Activated CD8-positive, alpha-beta T cell treated with anti-CD3 and anti-CD28 coated beads, Interleukin-2, amount 10 ng/mL, durations not matched to agents 7 days and 5 days (primary cell): ENCODE measurements at places on chromosomes 2 and 18.

DNA sequence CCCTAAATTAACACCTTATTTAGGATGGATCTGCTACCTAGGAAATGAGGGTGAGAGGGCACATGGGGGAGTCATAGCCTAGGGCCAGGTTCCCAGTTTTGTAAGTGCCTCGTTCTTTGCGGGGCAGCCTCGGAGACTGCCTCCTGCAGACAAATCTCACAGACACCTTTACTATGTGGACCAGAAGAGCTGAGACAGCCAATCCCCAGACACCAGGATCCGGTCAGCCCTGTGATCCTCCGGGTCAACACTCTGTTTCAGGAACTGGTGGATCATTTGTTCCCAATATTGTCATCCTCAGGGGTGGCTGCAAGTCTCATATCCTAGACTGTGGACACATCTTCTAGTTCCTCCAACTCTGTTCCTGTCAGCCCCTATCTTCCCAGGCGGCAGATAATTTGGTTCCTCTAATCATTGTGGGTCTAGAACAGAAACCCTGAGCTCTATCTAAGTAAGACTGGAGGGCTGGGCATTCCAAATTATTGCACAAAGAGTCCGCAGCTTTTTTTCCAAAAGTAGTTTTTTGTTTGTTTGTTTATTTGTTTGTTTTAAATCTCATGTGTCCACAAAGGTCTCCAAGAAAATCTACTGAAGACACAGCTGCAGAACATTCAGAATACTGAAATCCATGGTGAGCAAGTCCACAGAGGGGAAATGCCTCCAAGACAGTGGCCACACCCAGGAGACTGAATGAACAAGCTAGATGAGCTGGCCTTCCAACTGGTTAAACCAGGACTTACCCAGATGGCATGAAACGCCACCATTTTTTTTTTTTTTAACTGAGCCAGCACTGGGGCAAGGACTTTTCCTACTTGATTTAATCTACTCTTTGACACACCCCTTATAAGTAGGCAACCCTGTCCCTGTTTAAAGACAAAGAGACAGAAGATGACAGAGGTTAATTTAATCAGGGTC is 6.2 kb upstream of the GDF7 start:
- no peak overlapping the region for H3K4me3 ChIP-seq
- no peak for DNase-seq
- peaks cover 54% of the 10 kb centered on the region for H3K27me3 ChIP-seq
- no peak overlapping the region for H3K27ac ChIP-seq

DNA sequence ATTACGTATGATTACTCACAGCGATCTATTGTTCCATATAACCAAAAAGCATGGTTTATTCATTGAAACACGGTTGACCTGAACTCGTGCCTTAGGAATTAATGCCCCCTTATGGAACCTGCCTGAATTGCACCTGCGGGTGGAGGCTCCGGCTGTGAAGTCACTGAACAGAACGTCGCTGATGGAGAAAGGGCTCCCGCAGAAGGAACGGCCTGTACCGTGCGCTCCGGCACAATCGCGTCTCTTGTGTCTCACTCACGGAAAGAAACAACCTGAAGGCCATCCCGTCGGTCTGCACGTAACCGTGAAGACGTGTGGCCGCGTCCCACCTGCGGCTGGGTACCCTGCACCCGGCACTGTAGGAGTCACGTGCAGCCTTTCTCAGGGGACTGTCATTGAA is 133.1 kb downstream of the NFATC1 start:
- DNase-seq: peak; percentile 79
- H3K4me1 ChIP-seq: peaks cover 17% of the 10 kb centered on the region
- H3K4me3 ChIP-seq: no peak overlapping the region

- DNase-seq: no peak
- no peak overlapping the region for H3K27ac ChIP-seq
- no peak overlapping the region for H3K4me3 ChIP-seq
- no peaks in the 10 kb centered on the region for H3K4me1 ChIP-seq
- H3K27me3 ChIP-seq: no peaks in the 10 kb centered on the region
- no peaks in the 10 kb centered on the region for H3K36me3 ChIP-seq
Observed at GRCh38 chr2:31704561-31705212, 123.9 kb upstream of the SRD5A2 start.

DNA sequence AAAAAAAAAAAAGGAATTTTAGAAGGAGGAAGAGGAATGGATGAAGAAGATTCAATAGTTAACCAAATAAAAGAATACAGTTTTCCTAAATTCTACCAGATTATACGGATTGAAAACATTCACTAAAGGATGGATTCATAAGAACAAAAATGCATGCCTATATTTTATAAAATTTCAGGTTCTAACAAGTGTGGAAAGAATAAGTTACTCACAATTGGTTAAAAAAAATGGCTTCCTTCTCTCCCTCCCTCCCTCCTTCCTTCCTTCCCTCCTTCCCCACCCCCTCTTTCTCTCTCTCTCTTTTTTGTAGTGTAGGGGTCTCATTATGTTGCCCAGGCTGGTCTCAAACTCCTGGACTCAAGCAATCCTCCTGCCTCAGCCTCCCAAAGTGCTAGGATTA is 1.6 kb upstream of the TP53I3 start:
- H3K27ac ChIP-seq: no peak overlapping the region
- DNase-seq: no peak
- peaks cover 7% of the 10 kb centered on the region for H3K36me3 ChIP-seq
- H3K4me1 ChIP-seq: peaks cover 19% of the 10 kb centered on the region
- H3K4me3 ChIP-seq: no peak overlapping the region

- no peak overlapping the region for H3K4me3 ChIP-seq
- no peak for DNase-seq
- no peaks in the 10 kb centered on the region for H3K36me3 ChIP-seq
- H3K4me1 ChIP-seq: no peaks in the 10 kb centered on the region
- H3K27me3 ChIP-seq: peaks cover 9% of the 10 kb centered on the region
Observed at GRCh38 chr2:128358941-128359731, 40.5 kb upstream of the HS6ST1 start.

DNA sequence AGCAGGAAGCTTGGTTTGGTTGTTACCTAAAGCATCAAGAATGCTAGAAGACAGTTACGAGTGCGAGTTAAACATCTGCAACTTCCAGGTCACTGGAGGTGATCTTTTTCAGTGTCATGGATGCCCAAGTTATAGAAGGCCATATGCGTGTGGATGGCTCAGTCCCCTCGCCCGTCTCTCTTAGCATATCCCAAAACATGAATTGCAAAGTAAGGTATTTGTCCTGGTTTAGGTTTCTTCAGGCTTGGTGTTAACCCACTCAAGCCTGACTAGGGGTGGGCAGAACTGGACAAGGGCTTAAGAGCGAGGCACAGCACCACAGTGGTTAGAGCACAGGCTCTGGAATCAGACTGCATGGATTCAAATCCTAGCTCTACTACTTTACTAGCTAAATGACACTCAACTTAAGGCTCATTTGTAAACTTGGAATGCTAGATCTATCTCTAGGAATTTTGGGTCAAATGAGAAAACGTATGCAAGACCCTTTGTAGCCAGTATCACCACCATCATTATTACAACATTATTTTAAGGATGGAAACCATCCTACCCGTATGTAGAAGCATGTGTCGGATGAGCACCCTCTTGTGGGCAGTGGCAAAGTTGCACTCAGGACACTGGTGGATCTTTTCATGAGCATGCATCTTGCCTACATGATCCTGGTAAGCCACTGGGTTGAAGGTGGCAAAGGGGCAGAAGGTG is 11.2 kb downstream of the ZNF142 start:
- no peak overlapping the region for H3K27ac ChIP-seq
- peak; percentile 69 for DNase-seq
- no peak overlapping the region for H3K4me3 ChIP-seq

GRCh38 chr2:100643906-100644501 is 81.2 kb downstream of the PDCL3 start:
- no peaks in the 10 kb centered on the region for H3K27me3 ChIP-seq
- peak overlapping the region; percentile 49 for H3K4me3 ChIP-seq

GRCh38 chr18:44945888-44946401 is 265.3 kb downstream of the SETBP1 start:
- no peak for DNase-seq
- no peaks in the 10 kb centered on the region for H3K4me1 ChIP-seq
- H3K27me3 ChIP-seq: no peaks in the 10 kb centered on the region
- no peaks in the 10 kb centered on the region for H3K36me3 ChIP-seq
- no peak overlapping the region for H3K4me3 ChIP-seq

- H3K36me3 ChIP-seq: no peaks in the 10 kb centered on the region
- no peaks in the 10 kb centered on the region for H3K27me3 ChIP-seq
- no peak overlapping the region for H3K27ac ChIP-seq
- no peak for DNase-seq
Observed at GRCh38 chr2:169480079-169480465, 778 bp downstream of the BBS5 start.

GRCh38 chr2:9519250-9519649 is 36.4 kb downstream of the ADAM17 start:
- no peaks in the 10 kb centered on the region for H3K4me1 ChIP-seq
- H3K27me3 ChIP-seq: no peaks in the 10 kb centered on the region
- no peak overlapping the region for H3K4me3 ChIP-seq
- peaks cover 38% of the 10 kb centered on the region for H3K36me3 ChIP-seq
- H3K27ac ChIP-seq: no peak overlapping the region

- H3K27ac ChIP-seq: peak overlapping the region; percentile 97
Observed at GRCh38 chr2:148645539-148646230, 1.1 kb downstream of the EPC2 start.

DNA sequence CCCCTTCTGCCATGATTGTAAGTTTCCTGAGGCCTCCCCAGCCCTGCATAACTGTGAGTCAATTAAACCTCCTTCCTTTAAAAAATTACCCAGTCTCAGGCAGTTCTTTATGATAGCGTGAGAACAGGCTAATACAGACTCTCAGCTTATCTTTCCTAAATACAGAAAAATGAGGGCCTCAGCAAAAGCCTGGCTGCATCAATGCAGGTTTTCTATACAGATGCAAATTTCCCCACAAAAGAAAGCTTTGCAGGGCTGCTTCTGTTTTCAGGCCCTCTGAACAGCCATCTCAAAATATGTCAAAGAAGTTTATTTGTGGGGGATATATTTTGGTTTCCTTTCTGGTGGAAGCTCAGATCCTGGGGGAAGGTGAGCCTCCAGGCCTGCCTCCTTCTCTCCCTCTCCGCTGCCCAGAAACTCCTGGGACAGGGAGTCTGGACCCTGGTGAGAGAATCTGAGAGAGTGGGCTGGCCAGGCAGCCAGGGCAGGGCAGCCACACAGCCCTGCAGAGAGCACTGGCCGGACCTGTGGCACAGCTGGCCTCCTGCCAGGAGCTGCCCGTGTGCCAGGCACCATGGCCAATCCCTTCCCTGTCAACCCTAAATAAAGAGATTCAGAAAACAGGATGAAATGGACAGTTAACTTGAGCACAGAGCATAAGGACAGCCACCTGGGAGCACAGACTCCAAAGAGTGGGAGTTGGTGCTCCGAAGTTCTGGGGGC is 21.6 kb upstream of the AGXT start:
- H3K27ac ChIP-seq: no peak overlapping the region
- H3K36me3 ChIP-seq: no peaks in the 10 kb centered on the region
- peaks cover 11% of the 10 kb centered on the region for H3K27me3 ChIP-seq
- no peak for DNase-seq
- no peaks in the 10 kb centered on the region for H3K4me1 ChIP-seq

GRCh38 chr18:9757827-9758621 is 49.9 kb downstream of the RAB31 start:
- no peaks in the 10 kb centered on the region for H3K36me3 ChIP-seq
- no peak overlapping the region for H3K4me3 ChIP-seq
- H3K4me1 ChIP-seq: peaks cover 4% of the 10 kb centered on the region
- no peak overlapping the region for H3K27ac ChIP-seq
- no peak for DNase-seq

DNA sequence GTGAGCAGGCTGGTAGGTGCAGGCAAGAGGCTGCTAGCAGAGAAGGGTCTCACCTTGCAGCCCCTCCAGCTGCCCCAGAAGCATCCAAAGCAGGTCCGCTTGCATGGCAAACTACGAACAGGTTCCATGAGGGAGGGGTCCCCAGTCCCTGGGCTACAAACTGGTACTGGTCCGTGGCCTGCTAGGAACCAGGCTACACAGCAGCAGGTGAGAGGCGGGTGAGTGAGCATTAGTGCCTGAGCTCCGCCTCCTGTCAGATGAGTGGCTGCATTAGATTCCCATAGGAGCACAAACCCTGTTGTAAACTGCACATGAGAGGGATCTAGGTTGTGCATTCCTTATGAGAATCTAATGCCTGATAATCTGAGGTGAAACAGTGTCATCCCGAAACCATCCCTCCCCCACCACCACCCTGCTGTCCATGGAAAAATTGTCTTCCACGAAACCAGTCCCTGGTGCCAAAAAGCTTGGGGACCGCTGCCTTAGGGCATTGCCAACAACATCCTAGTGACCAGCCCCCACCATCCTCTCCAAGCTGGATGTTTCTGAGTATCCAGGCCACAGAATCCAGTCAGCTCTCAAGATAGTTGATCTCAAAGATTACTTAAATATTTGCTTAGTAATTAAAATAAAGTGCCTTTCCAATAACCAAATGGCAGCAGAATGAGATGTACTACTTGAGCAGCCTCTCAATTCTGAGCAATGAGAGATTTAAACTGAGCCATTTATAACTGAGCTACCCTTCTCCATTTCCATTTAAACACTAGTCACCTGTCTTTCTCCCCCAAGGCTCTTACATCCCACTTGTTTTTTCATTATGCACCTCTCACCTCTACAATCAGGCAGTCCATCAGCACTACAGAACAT is 32.4 kb downstream of the LRP2 start:
- DNase-seq: no peak
- no peaks in the 10 kb centered on the region for H3K36me3 ChIP-seq
- no peaks in the 10 kb centered on the region for H3K4me1 ChIP-seq
- no peak overlapping the region for H3K27ac ChIP-seq
- peaks cover 3% of the 10 kb centered on the region for H3K27me3 ChIP-seq
- no peak overlapping the region for H3K4me3 ChIP-seq

GRCh38 chr2:44211183-44211582 is 42.5 kb downstream of the PPM1B start:
- H3K27ac ChIP-seq: no peak overlapping the region
- no peaks in the 10 kb centered on the region for H3K4me1 ChIP-seq
- H3K4me3 ChIP-seq: no peak overlapping the region
- DNase-seq: no peak

DNA sequence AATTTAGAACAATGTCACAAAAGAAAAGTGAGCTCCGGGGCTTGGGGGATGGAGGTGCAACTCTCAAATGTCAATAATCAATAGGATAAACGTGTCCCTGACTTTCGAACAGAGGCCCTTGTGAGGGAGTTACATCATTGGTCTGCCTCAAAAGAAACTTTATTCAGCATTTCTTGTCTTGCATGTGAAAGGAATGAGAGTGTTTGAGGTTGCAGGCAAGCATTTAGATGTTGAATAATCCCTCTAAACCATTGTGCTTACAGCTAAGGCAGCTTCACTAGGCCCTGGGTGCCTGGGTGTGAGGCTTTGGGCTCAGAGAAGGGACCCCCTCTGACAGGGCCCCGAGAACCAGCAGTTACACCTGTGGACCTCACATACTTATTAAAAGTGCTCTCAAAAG is 28.6 kb upstream of the FHL2 start:
- H3K27ac ChIP-seq: no peak overlapping the region
- no peak overlapping the region for H3K4me3 ChIP-seq
- peaks cover 24% of the 10 kb centered on the region for H3K27me3 ChIP-seq
- peaks cover 17% of the 10 kb centered on the region for H3K4me1 ChIP-seq
- H3K36me3 ChIP-seq: no peaks in the 10 kb centered on the region

- no peak overlapping the region for H3K4me3 ChIP-seq
- H3K27ac ChIP-seq: no peak overlapping the region
- H3K27me3 ChIP-seq: no peaks in the 10 kb centered on the region
- peaks cover 19% of the 10 kb centered on the region for H3K36me3 ChIP-seq
Observed at GRCh38 chr2:205073433-205074020, 528.3 kb downstream of the PARD3B start.
